Esophagus muscularis mucosa (tissue), 4 donors: ENCODE measurements at places on chromosomes 2 and 18. TPM values are rescaled to one million over a fixed set of nuclear protein-coding genes. Genes with fewer than 3 reads are reported as not detected.

CYP1B1 gene
- 60.3 TPM for total RNA-seq

UGT1A5 gene
- not detected for total RNA-seq

TRABD2A gene
- 2.5 TPM for total RNA-seq

SIX2 gene
- 1.9 TPM for total RNA-seq

LYPD6 gene
- 1.2 TPM for total RNA-seq

SP5 gene
- 0.32 TPM for total RNA-seq

TWIST2 gene
- total RNA-seq = 51.6 TPM

ACAA2 gene
- 79.8 TPM for total RNA-seq

FNDC4 gene
- total RNA-seq = 8.8 TPM

CD226 gene
- total RNA-seq = 0.17 TPM

CABYR gene
- total RNA-seq = 3.1 TPM

DCDC2C gene
- not detected for total RNA-seq

NGEF gene
- total RNA-seq = 0.33 TPM

CD8A gene
- 1.2 TPM for total RNA-seq

CPLX4 gene
- total RNA-seq = not detected

SLC19A3 gene
- total RNA-seq = 0.42 TPM

GREB1L gene
- total RNA-seq = 16.0 TPM

FAM161A gene
- total RNA-seq = 1.7 TPM

POTEC gene
- total RNA-seq = not detected

MYOM1 gene
- 15.8 TPM for total RNA-seq
